ENCODE measurements at places on chromosomes 3 and 15.

DNA sequence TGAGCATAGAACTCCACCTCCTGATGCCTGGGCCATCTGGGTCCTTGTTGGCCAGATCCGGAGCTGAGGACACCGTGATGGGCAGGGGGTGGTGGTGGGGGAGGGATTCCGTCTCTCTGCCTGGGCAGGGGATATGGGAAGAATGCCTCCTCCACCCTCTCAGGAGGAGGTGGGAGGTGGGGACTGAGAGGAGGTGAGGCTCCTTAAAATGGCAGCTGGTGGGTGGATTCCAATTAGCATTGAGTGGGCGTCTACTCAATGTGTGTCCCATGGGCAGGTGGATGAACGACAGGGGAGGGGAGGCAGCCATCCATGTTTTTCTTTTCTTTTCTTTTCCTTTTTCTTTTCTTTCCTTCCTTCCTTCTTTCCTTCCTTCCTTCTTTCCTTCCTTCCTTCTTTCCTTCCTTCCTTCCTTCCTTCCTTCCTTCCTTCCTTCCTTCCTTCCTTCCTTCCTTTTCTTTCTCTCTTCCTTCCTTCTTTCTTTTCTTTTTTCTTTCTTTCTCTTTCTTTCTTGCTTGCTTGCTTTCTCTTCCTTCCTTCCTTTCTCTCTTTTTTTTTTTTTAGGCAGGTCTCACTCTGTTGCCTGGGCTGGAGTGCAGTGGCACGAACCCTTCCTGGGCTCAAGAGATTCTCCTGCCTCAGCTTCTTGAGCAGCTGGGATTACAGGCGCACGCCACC is 5.0 kb downstream of the SLC28A1 start:
- no peak for DNase-seq

GRCh38 chr3:58679974-58680666 is 13.5 kb upstream of the FAM3D start:
- DNase-seq = no peak

- no peak for DNase-seq
Measured at GRCh38 chr3:32109256-32109655, 2.8 kb downstream of the GPD1L start.

DNA sequence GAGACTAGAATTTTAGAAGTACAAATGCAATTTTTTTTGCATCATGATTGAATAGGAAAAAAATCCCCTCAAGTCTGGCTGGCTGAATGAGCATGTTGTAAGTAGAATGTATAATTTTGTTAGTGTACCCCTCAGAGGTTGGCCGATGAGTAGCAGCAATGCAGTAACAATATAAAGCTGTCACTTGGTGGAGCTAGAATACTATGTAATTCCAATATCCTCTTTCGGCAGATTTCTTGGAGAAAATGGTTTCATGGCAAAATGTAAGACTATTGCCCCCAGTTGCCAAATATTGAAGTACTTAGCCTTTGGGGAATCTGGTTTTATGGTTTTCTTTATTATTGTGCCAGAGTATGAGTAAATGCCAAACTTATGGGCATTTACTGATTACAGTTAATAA is 39.8 kb upstream of the SGO1 start:
- peak; percentile 9 for DNase-seq

GRCh38 chr3:46955801-46956259 is 20.7 kb downstream of the CCDC12 start:
- no peak for DNase-seq

GRCh38 chr3:156142702-156143101 is 22.3 kb downstream of the KCNAB1 start:
- DNase-seq = no peak

- DNase-seq = no peak
Measured at GRCh38 chr15:75008221-75008625, 12.9 kb downstream of the SCAMP5 start.

GRCh38 chr3:20055020-20055775 is 15.0 kb downstream of the KAT2B start:
- DNase-seq = no peak

DNA sequence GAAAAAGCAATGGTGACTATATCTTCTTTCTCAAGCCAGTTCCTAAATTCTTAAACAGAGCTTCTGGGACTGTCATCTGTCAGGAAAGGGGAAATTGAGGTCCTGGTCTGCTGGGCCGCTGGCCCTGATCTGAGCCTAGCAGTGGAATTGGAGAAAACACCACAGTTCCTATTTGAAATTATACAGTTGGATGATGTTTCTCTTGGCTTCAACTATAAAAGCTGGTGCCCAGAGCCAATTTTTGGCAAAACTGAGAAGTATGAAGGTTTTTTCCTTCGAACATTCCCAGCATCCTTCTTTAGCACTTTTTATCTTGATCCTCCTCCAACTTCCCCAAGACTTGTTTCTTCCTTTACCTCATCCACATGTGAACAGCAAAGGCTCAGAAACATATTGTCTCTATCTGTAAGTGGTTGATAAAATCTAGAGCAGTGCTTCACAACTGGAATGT is 83.9 kb downstream of the CD47 start:
- no peak for DNase-seq

GRCh38 chr3:120057626-120058025 is 36.6 kb downstream of the GSK3B start:
- no peak for DNase-seq

All from RCC 7860 (cell line).